ENCODE measurements at places on chromosomes 4 and X.

DNA sequence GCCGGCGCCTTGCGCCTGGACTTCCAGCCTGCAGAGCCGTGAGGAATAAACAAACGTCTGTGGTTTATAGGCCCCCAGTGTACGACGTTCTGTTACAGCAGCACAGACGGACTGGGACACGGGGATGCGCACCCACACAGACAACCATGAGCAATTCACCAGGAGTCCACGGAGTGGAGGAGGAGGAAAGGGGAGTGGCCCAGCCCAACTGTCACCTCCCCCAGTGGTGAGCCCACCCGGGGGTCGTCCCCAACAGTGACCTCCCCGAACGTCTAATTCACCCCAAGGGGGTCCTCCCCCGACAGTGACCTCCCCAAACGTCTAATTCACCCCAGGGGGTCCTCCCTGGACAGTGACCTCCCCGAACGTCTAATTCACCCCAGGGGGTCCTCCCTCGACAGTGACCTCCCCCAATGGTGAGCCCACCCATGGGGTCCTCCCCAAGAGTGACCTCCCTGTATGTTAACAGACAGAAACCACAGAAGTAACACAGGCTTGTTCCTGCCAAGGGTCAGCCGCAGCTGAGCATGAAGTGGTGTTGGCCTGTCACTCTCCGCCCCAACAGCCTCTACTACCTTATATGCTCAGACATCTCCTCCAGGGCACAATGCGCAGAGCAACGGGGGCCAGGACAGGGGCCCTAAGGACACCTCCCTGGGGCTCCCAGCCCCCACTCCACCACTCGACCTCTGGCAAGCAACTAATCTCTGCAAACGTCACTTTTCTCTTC is 6.2 kb downstream of the GAK start:
- DNase-seq: no peak

DNA sequence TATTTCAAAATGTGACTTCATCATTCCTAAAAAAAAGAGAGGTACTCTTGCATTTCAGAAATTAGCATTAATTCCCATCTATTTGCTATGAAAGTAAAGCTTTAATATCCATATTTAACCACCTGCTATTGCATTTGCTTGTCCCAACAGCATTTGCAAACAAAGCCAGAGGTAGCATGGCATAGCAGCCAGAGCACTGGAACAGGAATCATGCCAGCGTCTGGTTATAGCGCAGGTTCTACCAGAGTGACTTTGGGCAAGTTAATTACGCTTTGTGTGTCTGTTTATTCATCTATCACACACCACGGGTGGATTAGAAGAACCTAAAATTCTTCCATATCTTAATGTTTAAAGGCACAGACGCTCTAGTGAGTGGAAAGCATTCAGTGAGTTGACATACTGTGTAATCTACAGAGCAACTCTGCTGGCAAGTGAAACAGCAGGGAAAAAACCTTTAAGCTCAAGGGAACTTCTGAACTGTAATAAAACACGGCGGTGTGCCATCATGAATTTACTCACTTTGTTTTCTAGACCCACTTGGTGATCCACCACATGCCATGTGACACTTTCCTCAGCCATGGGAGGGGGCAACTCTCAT is 76.6 kb upstream of the QRFPR start:
- DNase-seq: no peak

DNA sequence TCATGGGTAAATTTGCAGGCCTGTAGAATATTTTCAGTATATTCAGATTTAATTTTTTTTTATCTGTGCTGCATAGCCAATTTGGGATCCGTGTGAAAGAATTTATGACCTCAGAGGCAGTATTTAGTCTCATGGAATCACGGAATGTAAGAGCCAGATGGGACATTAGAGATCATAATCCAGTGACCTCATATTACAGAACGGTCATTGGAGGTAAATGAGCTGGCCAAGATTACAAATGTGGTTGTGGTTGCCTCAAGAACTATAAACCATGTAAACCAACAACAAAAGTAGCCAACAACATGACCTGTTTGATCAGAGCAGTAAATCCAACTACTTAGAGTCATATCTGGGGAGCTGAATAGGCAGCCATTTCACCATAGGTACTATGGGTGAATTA is 71.6 kb downstream of the AMOT start:
- DNase-seq: no peak

- DNase-seq: no peak
These were observed 46.7 kb downstream of the C4orf46 start for GRCh38 chr4:158624889-158625478.

DNA sequence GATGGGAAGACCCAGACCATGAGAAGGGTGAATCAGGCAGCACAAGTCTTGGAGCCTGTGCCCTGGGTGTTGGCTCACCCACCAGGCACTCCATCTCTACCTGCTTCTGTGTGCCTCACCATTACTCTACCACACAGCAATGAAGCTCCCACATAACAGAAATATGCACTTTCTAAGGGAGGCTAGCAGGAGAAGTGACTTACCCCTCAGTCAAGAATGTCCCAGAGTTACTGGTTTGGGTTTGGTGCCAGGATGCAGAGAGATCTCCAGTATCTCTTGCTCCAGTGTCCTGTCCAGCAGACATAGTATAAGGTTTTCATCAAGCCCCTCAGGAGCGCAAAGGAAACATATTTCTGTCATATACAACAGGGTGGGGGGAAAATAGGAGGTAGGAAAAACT is 11.3 kb upstream of the RAB40A start:
- no peak for DNase-seq

GRCh38 chrX:118108304-118108703 is 8.3 kb downstream of the KLHL13 start:
- no peak for DNase-seq

- no peak for DNase-seq
These were observed 515.6 kb upstream of the GNPDA2 start for GRCh38 chr4:45241976-45242375.

DNA sequence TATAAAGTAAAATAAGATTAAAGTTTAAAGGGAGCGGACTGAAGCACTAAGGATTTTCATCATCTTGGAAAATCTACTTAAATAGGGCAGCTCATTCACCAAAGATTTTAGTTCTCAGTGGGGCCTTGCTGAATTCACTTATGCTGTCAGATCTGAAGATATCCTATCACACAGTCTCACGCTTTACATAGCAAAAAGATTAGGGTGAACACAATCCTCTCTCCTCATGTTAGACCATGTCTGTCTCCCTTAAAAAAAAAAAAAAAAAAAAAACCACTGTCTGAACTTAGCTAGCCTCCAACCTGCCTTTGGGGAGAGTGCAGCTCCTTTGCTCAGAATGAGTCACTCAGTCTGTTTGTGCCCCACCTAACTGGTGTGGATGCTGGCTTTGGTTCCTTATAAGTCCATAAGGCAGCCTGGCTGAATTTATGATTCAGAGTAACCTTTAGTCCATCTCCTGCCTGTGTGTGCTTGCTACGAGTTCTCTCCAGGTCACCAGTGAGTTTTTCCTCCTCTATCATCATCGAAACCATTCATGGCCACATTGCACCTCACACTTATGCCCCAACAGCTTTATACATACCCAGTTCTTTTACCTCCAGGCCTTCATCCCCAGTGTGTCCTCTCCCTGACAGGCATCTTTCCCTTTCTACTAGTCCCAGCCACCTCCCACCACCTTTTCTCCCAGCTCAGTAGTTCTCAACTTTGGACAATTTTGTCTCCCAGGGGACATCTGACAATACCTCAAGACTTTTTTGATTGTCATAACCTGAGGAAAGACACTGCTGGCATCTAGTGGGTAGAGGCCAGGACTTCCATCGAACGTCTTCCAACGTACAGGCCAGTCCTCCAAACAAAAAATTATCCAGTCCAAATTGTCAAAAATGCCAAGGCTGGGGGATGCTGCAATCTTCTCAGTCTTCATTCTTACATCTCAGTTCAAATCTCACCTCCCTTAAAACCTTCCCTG is 220.7 kb upstream of the EMCN start:
- DNase-seq: no peak

DNA sequence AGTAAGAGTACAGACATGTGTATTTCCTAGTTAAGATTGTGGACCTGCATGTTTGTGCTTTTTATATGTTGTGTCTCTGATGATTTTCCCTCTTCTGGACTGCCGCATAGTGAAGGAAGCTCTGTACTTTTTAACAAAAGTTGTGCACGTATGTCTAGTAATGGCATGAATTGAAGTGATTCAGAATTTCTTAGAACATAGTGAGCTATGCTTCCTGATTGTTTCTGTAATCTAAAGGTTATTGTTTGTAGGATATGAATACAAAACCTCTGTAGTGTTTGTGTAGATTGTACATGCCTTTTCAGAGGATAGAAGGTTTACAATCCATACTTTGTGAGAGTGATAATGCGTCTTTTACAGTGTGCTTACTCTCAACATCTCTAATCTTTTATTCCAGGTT is 37.0 kb upstream of the NUDT6 start:
- DNase-seq: no peak

DNA sequence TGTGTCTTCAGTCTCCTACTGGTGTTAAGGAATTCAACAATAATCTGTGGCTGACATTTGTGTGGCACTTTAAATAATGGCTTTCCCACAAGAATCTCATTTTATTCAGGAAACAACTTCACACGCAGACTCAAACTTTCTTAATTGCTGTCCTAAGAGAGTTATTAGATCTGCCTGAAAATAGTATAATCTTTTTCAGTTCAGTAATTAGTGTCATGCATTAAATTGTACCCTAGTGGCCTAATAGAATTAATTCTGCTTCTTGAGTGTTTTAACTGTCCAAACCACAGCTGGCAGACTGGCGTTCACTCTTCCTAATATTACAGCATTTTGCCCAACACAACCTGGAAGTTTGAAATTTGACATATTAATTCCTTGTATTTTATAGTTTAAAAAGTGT is 107.1 kb downstream of the GRIA2 start:
- DNase-seq: no peak

DNA sequence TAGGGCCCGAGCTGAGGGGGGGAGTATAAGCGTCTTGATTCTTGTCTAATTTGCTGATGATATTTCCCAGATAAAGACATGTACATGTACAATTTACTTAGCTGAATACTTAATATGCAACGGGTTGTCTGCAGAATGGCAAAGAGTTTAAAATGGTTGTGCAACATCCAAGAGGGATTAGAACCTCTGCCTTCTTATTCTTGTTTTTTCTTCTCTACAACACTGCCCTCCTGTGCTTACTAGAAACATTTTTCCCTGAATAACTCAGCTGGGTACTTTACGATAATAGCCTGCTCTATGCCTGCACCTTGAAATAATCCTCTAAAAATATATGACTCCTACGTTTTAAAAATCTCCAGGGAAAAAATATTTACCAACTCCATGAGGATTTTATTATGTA is 41.8 kb downstream of the INTS12 start:
- no peak for DNase-seq

DNA sequence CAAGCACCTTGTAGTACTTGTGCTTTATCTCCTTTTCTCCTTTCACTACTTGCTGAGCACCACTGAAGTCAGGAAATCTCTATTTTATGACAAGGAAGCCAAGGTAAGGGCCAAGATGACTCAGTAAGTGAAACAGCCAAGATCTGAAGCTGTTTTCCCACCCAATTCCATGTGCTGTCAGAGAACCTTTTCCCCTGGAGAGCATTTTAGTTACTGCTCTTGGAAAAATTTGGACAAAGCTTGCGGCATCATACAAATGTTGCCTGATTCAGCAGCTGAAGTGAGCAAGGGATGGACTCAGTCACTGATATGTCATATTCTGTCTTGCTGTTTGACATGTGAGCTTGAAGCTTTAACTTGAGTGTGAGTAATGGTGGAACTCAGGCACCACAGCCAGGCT is 391.4 kb downstream of the RAB28 start:
- no peak for DNase-seq

GRCh38 chr4:53788621-53789020 is 197.3 kb upstream of the LNX1 start:
- DNase-seq: no peak

- no peak for DNase-seq
These were observed 37.6 kb upstream of the SHISA3 start for GRCh38 chr4:42359711-42360110.

GRCh38 chr4:88814043-88814617 is 116.5 kb upstream of the NAP1L5 start:
- no peak for DNase-seq

DNA sequence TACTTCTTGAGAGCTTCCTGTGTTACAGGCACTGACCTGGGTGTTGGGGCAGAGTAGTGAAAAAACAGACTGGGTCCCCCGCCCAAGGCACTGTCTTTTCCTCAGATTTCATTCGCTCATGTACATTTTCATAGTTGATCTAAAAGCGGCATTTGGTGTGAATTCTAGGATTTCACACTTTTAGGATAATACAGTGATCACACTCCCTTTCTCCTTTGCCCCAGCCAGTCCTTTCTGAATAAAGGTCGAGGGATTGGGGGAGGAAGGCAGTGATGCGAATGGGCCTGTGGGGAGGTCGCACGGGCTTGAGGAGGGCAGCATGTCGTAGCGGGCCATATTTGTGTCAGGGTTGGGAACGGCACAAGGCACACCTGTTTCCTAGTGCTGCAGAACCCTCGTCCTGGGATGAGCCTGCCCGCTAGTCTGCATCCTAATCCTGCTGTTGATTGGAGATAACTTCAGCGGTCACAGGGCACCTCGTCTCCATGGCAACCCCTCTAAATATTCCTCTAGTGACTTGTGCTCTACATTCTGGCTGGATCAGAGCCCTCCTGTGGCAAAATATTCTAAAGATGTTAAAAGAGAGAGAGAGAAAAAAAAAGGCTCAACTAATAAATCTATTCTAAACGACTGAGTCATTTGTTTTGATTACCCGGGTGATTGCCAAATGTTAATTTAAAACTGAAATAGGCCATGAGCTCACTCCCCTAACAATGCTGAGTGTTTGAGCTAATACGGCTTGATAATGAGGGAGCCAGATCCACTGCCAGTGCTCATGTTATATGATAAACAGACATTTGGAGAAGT is 21.8 kb downstream of the FHL1 start:
- DNase-seq: no peak

DNA sequence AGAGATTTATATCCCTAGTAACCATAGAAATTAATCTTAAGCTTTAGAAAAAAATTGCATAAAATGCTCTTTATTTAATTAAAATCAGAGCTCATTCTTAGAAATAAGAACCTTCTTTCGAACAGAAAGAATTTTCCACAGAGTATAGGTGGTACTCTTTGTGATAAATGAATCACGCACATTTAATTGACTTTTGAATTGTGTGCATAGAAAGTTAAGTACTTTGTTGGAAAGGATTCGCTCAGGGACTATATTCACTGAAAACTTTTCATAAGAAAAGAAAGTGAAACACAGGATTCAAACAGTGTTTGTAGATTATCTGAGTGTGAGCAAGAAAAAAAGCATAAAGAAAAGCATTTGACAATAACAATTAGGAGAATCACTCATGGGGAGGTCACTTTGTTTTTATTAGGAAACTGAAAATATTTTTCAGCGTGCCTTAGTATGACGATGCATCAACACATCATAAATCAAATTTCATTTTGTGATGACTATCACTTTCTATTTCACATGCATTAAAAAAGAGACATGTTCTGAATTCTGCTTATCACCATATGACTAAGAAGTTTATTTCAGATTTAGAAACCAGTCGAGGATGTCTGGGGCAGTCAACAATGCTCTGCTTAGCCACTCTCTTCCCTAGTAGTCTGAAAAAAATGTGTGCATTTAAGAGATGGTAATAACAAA is 49.5 kb downstream of the STX18 start:
- DNase-seq: no peak

- no peak for DNase-seq
These were observed 292.2 kb downstream of the NLGN4X start for GRCh38 chrX:5936438-5936837.

Data from activated T-helper 1 cell treated with Interleukin-2 at 50 U/mL for 16 hours (primary cell).